GM13977 (cell line): ENCODE measurements at places on chromosomes 2 and 18.

DNA sequence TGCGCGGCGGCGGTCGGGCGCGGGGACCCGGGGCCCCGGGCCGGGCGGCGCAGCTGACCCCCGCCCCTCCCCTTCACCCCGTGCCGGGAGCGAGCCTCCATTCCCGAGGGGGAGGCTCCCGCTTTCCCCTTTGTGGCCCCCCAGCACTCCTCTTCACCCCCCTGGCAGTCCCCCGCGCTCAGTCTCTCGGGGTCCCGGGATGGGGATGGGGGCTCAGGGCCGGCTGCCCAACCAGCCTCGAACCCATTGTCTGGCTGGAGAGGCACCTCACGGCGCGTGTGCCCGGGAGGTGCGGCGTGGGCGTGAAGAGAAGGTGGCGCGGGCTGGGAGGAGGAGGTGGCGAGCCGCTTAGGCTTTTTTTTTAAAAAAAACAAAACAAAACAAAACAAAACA lies 748 bp downstream of the FMNL2 start:
- DNase-seq: no peak

GRCh38 chr2:37857575-37858399 lies 67.3 kb upstream of the RMDN2 start:
- no peak for DNase-seq

DNA sequence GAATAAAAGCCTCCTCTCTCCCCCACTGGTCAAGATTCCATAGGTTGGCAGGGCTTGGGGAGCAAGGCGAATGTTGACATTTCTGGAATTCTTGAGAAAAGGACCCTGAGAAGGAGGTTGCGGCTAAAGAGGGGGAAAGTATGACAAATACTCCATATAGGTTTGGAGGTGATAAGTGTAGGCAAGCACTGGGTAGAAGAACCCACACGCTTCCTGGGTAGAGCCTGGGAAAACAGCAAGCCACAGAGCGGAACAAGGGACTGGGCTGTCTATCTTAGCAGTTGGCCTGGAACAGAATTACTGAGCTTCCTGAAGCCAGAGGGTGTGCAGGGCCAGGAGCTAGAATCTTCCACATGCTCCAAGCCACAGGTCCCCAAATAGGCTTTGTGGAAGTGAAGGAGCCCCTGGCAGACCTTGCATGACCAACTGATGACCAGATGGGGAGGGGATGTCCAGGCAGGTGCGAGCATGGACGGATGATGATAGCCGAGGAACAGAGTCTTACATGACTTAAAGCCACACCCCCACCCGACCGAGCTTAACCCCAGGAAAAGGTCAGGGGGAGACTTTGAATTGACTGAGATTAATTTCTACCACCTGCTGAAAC lies 9.9 kb downstream of the PRKAG3 start:
- DNase-seq: no peak

- no peak for DNase-seq
Measured at GRCh38 chr2:203739351-203739750, 32.9 kb downstream of the CD28 start.

DNA sequence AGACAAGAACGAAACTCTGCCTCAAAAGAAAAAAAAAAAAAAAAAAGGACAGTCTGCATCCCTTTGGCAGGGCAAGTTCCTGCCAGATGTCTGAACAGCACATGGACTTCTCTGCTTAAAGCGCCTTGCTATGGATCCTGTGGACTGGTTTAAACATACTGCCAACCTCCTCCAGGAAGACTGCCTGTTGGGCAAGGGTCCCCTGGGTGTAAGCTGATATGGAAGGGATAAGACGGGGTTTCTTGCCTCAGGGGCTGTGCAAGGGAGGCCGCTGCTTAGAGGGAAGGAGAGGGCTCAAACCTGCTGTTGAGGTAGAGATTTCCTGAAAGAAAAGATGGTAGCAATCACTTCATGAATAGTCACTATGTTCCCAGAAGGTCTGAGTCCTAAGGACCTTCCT lies 22.2 kb downstream of the SKA1 start:
- no peak for DNase-seq

- no peak for DNase-seq
Measured at GRCh38 chr18:73254564-73254963, 386.8 kb upstream of the NETO1 start.
